Activated naive CD4-positive, alpha-beta T cell treated with anti-CD3 and anti-CD28 coated beads for 36 hours (primary cell): ENCODE measurements at places on chromosomes 6 and 20. TPM values are rescaled to one million over a fixed set of nuclear protein-coding genes. Genes with fewer than 3 reads are reported as not detected.

Gene RAB5IF
- total RNA-seq: 79.8 TPM

DNA sequence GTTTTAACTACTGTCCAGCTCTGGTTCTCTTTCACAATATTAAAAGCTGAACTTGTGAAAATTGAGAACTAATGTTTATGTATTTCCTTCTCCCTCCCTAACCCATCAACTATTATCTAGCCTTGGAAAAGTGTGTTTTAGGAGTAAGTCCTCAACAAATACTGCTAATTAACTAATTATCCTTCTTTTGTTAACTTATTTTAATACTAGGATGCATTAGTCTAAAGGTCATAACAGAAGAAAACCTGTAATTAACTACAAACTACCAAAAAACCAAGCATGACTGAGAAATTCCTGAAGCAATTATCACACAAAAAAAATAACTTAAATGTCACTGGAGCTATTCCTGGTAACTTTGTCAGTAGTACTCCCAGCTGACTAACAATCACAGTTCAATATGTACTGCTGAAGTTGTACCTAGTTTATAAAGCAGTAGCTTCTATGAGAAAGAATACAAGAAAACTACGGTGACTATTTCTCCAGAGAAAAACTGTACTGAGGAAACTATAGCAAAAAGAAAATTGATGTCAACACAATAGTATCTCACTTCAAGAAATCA, 301.9 kb downstream of the LAMA2 start:
- H3K27me3 ChIP-seq: peaks cover 2% of the 10 kb centered on the region
- H3K27ac ChIP-seq: no peak overlapping the region
- H3K4me1 ChIP-seq: no peaks in the 10 kb centered on the region
- no peak overlapping the region for H3K4me3 ChIP-seq

DNA sequence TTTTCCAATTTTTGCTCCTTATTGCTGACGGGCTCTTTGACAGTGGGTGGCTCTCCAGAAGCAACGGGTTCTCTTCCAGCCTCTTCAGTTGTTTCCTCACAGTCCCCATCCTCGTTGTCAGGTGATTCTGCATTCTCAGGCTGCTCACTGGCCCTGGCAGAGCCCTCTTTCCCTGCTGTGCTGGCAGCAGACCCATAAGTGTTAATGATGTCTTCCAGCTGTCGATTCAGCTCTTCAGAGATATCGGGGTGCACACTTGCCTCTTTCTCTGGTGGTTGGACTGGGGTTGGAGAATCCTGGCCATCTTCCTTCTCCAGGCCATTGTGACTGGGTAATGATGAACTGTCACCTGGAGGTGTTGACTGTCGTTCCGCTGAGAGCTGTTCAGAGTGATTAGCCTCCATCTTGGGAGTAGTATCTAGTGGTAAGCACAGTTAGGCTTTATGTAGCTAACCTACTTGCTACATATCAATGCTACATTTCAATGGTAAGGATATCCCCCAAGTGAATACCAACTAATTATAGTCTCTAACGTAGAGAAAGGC, 3.2 kb downstream of the TXLNB start:
- no peaks in the 10 kb centered on the region for H3K36me3 ChIP-seq
- no peak overlapping the region for H3K27ac ChIP-seq
- no peak overlapping the region for H3K4me3 ChIP-seq
- H3K4me1 ChIP-seq: peaks cover 40% of the 10 kb centered on the region

- H3K4me1 ChIP-seq: no peaks in the 10 kb centered on the region
- no peak overlapping the region for H3K27ac ChIP-seq
- no peak overlapping the region for H3K4me3 ChIP-seq
- no peaks in the 10 kb centered on the region for H3K36me3 ChIP-seq
Measured at GRCh38 chr20:47927944-47928343, 142.7 kb upstream of the SULF2 start.

Gene POM121L2
- total RNA-seq: not detected

Gene GSTA2
- not detected for total RNA-seq

Gene DYNLT1
- 99.1 TPM for total RNA-seq

DNA sequence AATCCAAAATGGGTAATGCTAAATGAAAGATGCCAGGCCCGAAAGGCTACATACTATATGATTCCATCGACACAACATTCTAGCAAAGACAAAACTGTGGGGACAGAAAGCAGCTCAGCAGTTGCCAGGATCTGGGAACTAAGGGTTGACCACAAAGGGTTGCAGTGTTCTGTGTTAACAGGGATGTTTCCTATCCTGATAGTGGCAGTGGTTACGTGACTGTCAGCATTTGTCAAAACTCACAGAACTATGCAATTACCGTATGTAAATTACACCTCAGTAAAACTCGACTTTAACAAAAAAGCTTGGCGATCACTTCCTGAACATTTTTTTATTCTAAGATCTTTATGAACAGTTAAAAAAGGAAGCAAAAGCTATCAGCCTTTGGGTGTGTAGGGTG, 83.9 kb downstream of the BANF2 start:
- H3K27ac ChIP-seq: no peak overlapping the region
- no peak for DNase-seq
- no peaks in the 10 kb centered on the region for H3K36me3 ChIP-seq
- no peaks in the 10 kb centered on the region for H3K4me1 ChIP-seq
- no peak overlapping the region for H3K4me3 ChIP-seq

Gene FOXS1
- total RNA-seq: not detected

GRCh38 chr20:38173237-38174156, 8.4 kb upstream of the TGM2 start:
- no peak overlapping the region for H3K27ac ChIP-seq
- H3K27me3 ChIP-seq: peaks cover 8% of the 10 kb centered on the region
- H3K4me1 ChIP-seq: no peaks in the 10 kb centered on the region
- DNase-seq: no peak
- H3K36me3 ChIP-seq: no peaks in the 10 kb centered on the region
- no peak overlapping the region for H3K4me3 ChIP-seq

GRCh38 chr20:10832141-10832540, 158.3 kb upstream of the JAG1 start:
- H3K27me3 ChIP-seq: no peaks in the 10 kb centered on the region
- H3K36me3 ChIP-seq: no peaks in the 10 kb centered on the region
- no peak overlapping the region for H3K4me3 ChIP-seq
- no peak overlapping the region for H3K27ac ChIP-seq
- no peaks in the 10 kb centered on the region for H3K4me1 ChIP-seq

- H3K27ac ChIP-seq: no peak overlapping the region
- no peaks in the 10 kb centered on the region for H3K4me1 ChIP-seq
- peaks cover 25% of the 10 kb centered on the region for H3K36me3 ChIP-seq
- no peaks in the 10 kb centered on the region for H3K27me3 ChIP-seq
- no peak overlapping the region for H3K4me3 ChIP-seq
Measured at GRCh38 chr20:25008388-25009217, 16.1 kb upstream of the APMAP start.

GRCh38 chr20:36808317-36809257, 35.0 kb upstream of the DSN1 start:
- no peaks in the 10 kb centered on the region for H3K36me3 ChIP-seq
- no peaks in the 10 kb centered on the region for H3K4me1 ChIP-seq
- no peaks in the 10 kb centered on the region for H3K27me3 ChIP-seq
- DNase-seq: peak; percentile 87

DNA sequence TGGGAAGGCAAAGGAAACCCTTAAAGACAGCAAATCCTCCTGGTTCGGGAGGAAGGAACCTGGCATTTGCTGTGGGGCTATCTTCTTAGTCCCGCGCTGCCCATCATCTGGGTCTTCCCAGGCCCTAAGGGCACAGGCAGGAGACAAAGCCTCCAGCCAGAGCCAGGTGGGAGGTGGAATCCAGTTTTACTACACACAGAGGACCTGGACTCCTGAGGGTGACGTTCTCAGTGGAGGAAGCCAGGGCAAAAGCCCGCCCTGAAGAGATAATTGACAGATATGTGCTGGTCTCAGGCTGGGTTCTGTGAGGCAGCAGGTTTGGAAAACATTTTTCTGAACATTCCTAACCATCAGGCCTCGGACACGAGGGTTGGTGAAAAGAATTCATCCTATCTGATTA, 88.4 kb upstream of the AGPAT4 start:
- H3K27me3 ChIP-seq: no peaks in the 10 kb centered on the region
- no peak overlapping the region for H3K4me3 ChIP-seq
- DNase-seq: no peak
- no peak overlapping the region for H3K27ac ChIP-seq
- H3K36me3 ChIP-seq: peaks cover 2% of the 10 kb centered on the region
- H3K4me1 ChIP-seq: no peaks in the 10 kb centered on the region

DNA sequence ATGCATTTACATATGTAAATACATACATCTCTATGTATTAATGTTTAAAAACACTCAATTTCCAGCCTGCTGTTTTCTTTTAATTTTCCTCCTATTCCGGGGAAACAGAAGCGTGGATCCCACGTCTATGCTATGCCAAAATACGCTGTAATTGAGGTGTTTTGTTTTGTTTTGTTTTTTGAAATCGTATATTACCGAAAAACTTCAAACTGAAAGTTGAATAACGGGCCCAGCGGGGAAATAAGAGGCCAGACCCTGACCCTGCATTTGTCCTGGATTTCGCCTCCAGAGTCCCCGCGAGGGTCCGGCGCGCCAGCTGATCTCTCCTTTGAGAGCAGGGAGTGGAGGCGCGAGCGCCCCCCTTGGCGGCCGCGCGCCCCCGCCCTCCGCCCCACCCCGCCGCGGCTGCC, 355 bp upstream of the BMP2 start:
- H3K36me3 ChIP-seq: no peaks in the 10 kb centered on the region
- peaks cover 8% of the 10 kb centered on the region for H3K4me1 ChIP-seq
- no peak for DNase-seq
- H3K27me3 ChIP-seq: peaks cover 52% of the 10 kb centered on the region
- no peak overlapping the region for H3K4me3 ChIP-seq
- no peak overlapping the region for H3K27ac ChIP-seq

- peak; percentile 71 for DNase-seq
- peak overlapping the region; percentile 28 for H3K4me3 ChIP-seq
- H3K27me3 ChIP-seq: peaks cover 6% of the 10 kb centered on the region
- peaks cover 89% of the 10 kb centered on the region for H3K4me1 ChIP-seq
Measured at GRCh38 chr6:156395276-156395675, 381.9 kb upstream of the ARID1B start.

Gene MRPS18B
- 120 TPM for total RNA-seq

Gene MRAP2
- total RNA-seq: not detected

Gene C20orf202
- total RNA-seq: not detected

- no peak overlapping the region for H3K4me3 ChIP-seq
- peaks cover 4% of the 10 kb centered on the region for H3K27me3 ChIP-seq
- no peak overlapping the region for H3K27ac ChIP-seq
- no peak for DNase-seq
Measured at GRCh38 chr6:166153966-166154365, 13.7 kb downstream of the TBXT start.

DNA sequence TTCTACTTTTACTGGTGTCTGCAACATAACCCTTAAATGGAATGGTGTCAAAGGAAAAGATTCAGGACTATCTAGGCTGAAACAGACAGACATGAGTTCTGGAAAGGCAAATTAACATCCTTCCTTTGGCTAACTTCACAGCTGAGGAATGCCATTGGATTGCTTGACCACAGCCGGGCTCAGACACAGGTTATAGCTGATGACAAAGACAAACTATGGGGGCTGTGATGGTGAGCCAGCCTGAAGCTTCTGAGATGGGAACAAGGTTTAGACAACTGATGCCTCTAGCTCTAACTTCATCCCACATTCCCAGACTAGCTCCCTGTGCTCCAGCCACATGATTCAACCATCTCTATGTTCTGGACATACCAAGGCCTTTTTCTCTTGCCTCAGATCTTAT, 15.3 kb downstream of the POLR1C start:
- H3K4me3 ChIP-seq: no peak overlapping the region
- H3K36me3 ChIP-seq: peaks cover 38% of the 10 kb centered on the region
- no peak overlapping the region for H3K27ac ChIP-seq
- H3K27me3 ChIP-seq: no peaks in the 10 kb centered on the region
- H3K4me1 ChIP-seq: no peaks in the 10 kb centered on the region
- DNase-seq: no peak

DNA sequence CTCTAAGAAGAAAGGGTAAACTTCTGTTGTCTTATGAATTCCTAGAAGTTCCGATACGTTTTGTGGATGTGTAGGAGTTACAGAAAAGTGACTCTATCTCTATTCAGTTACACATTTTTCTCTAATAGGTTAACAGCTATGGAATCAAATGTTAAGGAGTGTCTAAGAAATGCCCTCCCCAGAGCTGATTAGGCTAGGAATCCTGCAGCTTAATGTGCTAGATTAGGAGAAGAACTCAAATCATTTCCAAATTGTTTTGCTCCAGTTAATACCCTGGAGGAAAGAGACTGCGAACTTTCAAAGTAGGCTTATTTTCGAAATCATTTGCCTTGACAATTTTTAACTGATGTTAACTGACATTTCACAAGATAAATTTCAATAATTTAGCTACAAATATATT, 51.9 kb downstream of the IBTK start:
- no peak overlapping the region for H3K4me3 ChIP-seq
- no peaks in the 10 kb centered on the region for H3K4me1 ChIP-seq
- peaks cover 24% of the 10 kb centered on the region for H3K36me3 ChIP-seq
- H3K27me3 ChIP-seq: no peaks in the 10 kb centered on the region
- DNase-seq: no peak

GRCh38 chr6:11272491-11273192, 40.2 kb upstream of the NEDD9 start:
- peaks cover 5% of the 10 kb centered on the region for H3K36me3 ChIP-seq
- peaks cover 27% of the 10 kb centered on the region for H3K4me1 ChIP-seq
- H3K27ac ChIP-seq: no peak overlapping the region

GRCh38 chr20:15345287-15345686, 1007.9 kb upstream of the FLRT3 start:
- no peaks in the 10 kb centered on the region for H3K36me3 ChIP-seq
- no peak overlapping the region for H3K4me3 ChIP-seq
- H3K4me1 ChIP-seq: no peaks in the 10 kb centered on the region
- DNase-seq: no peak
- no peak overlapping the region for H3K27ac ChIP-seq

Gene PCK1
- not detected for total RNA-seq

Gene FAM162B
- not detected for total RNA-seq

- no peak overlapping the region for H3K27ac ChIP-seq
- no peaks in the 10 kb centered on the region for H3K36me3 ChIP-seq
- H3K27me3 ChIP-seq: no peaks in the 10 kb centered on the region
Measured at GRCh38 chr6:85163156-85164080, 286.5 kb upstream of the NT5E start.

Gene SPATA25
- 0.38 TPM for total RNA-seq

DNA sequence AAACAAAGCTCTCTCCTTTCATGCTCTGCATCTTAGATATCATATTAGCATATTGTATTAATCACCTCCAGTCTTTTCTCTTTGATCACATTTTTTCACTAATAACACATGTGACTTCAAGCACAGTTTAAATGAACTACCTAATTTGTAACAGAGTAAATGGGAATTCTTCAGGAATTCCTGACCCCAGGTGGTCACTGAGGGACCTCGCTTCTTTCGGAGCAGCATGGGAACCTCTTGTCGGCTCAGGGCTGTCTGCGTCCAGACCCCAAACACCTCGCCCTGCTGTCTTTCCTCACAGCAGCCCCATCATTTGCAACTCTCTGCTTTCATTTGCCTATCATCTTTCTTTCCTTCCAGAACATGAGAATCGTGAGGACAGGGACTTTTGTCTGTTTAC, 103.5 kb downstream of the DACT2 start:
- no peak overlapping the region for H3K4me3 ChIP-seq
- H3K36me3 ChIP-seq: no peaks in the 10 kb centered on the region
- DNase-seq: no peak
- H3K27ac ChIP-seq: no peak overlapping the region
- H3K27me3 ChIP-seq: peaks cover 9% of the 10 kb centered on the region

- peak overlapping the region; percentile 61 for H3K4me3 ChIP-seq
- no peaks in the 10 kb centered on the region for H3K36me3 ChIP-seq
- peaks cover 23% of the 10 kb centered on the region for H3K4me1 ChIP-seq
- no peak overlapping the region for H3K27ac ChIP-seq
Measured at GRCh38 chr20:52103335-52103912, 88.2 kb downstream of the ZFP64 start.
